ENCODE measurements at places on chromosomes 2 and 18.
A peak's percentile ranks its signal among the peaks of the same experiment; 100 is the strongest.

GRCh38 chr2:20745924-20746555 lies 76.9 kb downstream of the LDAH start:
- DNase-seq = no peak

DNA sequence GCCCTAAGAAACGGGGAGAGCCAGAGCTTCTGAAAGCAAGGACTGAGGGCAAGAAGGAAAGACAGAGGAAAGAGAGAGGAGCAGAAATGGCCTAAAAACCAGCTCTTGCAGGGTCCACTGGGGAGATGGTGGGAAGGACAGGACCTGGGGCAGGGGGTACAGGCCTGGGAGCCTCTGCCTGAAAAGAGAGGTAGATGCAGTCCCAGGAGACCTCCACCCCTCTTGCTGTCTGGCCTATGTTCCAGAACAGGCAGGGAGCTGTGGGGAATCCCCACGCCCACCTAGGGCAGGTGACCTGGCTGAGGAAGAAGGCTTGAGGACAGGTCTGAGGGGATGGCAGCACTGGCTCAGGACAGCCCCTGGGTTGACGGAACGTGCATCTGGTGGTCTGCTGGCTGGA lies 4.6 kb downstream of the CAPN13 start:
- DNase-seq = no peak

DNA sequence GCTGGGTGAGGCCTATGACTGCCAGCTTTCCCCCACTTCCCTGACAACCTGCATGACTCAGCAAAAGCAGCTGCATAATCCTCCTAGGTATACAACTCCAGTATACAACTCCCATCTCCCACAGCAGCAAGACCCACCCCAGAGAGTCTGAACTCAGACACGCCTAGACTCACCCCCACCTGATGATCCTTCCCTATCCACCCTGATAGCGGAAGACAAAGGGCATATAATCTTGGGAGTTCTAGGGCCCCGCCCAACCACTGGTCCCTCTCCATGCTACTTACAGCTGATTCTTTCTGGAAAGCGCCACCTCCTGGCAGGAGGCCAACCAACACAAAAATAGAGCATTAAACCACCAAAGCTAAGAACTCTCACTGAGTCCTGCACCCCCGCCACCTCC lies 296.5 kb downstream of the DCC start:
- DNase-seq = no peak

DNA sequence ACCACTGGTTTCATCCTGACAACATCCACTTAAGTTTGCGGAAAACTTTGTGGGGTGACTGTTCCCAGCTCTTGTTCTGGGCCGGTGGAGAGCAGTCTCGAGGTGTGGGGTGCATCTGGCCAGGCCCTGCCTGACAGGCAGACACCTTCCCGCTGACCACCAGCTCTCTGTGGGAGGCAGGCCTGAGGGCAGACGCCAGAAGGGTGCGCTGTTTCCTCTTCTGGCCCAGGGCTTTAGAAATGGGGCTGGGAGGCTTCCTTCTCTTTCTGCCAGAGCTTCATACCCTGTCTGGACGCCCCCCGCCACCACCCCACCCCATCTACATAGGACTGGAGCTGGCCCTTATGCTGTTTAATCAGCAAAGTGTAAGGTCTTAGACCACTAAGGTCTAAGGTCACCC lies 263.8 kb downstream of the LOXHD1 start:
- DNase-seq = no peak

DNA sequence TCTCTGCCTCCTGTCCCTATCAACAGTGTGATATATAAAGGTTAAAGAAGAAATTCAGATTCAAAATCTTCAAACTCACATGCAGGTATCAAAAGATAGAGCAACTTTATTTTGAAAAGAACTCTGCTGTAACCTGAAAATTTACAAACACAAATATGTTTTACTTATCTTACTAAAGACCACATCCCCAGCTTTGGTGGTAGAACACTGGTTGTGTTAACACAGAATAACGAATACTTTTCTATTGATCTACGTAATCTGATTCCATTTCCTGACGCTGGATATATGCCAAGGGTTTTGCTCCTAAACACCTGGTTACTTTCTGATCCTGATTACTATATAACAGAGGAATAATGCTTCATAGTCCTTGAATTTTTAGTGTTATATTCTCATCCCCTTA lies 23.1 kb upstream of the SLC39A10 start:
- no peak for DNase-seq

DNA sequence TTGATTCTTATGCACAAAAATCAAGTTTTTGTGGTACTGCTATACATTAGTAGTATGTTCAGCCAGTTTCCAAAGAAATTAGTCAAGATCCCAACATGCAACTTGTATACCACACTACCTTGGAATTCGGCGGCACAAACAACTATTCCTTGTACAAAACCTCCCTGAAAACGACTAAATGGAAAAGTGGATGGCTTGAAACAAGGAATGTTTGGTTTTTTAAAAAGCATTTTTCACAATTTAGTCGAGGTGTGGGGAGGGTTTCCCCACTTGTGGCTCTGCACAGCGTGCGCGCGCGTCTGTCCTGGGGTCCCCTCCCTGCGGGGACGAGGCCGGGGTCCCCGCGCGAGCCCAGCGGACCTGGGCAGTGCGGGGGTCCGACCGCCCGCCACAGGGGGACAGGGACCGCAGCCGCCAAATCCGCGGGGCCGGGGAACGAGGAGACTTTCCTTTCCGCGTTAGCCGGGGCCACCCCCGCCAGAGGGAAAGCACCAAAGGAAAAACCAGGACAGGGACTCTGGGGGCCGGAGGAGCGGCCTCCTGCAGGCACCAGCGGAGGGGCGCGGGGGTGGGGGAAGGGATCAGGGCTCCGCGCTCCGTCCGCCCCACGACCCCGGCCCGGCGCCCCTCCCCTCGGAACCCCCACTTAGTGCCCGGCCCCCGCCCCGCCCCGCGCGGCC lies 534 bp upstream of the SOCS6 start:
- no peak for DNase-seq

GRCh38 chr2:11955314-11955713 lies 208.9 kb downstream of the LPIN1 start:
- no peak for DNase-seq

DNA sequence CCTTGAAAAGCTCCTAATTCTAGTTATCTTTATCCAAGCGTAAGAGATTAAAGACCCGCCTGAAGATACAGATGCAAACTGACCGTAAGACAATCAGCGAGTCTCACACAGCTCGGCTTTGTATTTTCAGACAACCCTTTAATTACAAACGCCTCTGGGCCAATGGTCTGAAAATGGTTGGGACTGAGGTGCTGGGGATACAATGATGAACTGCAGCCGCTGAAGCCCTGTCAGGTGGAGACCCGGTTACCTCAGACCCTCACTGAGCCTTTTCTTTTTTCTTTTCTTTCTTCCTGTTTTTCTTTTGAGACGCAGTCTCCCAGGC lies 715 bp upstream of the CFAP36 start:
- DNase-seq = no peak

DNA sequence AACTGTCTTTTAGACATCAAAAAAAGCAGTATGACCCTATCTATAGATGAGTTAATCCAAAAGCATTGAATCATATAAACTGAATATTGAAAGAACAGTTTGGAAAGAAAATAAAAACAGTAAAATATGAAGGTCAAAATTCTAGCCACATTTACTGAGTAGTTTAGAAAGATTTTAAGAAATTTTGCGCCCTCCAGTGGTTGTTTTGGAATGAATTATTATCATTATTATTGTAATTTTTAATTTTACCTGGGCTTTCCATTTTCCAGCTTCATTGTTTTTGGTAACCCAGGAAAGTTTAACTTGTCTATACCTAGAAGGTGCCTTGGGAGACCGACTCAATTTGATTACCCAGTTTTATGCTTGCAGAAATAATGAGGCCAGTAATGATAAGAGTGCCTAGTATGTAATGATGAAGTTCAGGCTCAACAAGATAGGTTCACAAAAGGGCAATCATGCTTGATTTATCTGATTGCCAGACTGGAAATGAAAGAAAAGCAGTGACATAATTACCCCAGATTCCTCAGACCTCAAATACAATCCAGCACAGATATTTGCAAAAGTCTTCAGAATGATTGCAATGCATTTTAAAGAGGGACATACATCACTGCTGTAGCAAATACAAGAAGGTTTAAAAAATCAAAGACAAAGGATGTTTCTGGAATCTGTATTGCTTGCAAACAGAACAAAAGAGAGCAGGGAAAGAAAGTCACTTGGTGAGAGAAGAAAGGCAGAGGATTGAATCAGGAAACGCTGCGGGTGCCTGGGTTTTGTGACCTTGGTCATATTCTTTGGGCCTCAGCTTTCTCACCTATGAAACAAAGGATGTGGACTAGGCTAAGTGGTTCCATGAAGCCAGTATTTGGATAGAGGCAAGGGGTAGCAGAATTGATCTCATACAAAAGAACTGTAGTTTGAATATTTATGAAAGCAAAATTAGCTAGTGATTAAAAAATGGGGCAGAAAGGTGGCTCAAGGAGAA lies 153.8 kb downstream of the MAP2 start:
- no peak for DNase-seq

- no peak for DNase-seq
Observed at GRCh38 chr2:235612181-235612950, 118.5 kb downstream of the AGAP1 start.

DNA sequence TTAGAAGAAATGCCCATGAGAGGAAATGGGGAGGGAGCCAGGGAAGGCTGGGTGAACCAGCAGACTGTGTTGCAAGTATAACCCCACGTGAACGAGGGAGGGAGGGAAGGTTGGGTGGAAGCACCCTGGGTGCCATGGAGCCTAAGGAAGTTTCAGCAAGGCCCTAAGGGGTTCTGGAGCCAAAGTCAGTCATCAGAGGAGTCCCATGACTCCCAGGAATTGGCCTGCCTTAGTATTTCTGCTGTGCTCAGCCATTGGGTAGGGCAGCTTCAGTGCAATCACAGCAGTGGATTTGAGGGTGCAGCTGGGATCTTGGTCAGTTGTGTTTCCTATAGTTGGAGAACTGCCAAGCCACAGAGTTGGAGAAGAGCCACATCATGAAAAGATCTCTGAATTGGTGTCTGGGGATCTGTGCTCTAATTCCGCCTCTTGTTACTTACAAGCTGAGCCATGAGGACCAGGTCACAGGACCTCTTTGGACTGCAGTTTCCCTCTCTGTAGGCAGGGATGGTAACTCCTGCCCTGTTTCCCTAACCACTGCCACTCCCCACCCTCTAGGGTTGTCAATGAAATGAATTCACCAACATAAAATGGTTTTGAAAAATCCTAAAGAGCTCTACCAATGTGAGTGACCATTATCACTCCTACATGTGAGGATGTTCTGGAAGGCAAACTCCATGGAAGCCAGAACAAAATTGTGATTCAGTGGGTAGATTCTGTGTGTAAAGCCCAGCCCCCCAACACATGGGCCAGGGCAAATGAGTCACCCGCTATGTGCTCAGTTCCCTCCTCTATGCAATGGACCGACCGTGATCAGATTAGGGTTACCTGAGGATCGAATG lies 108.9 kb downstream of the CLIP4 start:
- no peak for DNase-seq

- no peak for DNase-seq
Observed at GRCh38 chr2:11175293-11175795, 20.1 kb downstream of the SLC66A3 start.

- DNase-seq = no peak
Observed at GRCh38 chr18:36155851-36156757, 26.4 kb downstream of the ELP2 start.

GRCh38 chr18:50700245-50701165 lies 119.3 kb downstream of the MRO start:
- DNase-seq = no peak

GRCh38 chr18:449374-449773 lies 51.1 kb downstream of the COLEC12 start:
- DNase-seq = no peak

DNA sequence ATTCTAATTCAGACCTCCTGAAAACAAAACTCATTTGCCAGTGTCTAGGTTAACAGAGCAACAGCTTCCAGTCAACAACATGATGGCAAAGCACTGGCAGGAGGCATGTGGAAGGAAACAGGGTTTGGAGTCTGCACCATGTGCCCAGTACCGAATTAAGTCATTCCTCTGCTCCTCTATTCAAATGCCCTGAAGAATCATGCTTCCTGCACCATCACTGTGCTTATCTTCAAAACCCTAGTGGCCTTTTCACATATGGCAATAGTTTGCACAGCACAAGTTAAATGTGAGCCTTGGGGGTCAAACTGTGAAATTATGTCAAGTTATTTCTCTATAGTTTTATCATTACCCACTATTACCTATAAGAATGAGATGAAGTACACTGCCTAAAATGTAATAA lies 75.4 kb upstream of the GRB14 start:
- DNase-seq = no peak

DNA sequence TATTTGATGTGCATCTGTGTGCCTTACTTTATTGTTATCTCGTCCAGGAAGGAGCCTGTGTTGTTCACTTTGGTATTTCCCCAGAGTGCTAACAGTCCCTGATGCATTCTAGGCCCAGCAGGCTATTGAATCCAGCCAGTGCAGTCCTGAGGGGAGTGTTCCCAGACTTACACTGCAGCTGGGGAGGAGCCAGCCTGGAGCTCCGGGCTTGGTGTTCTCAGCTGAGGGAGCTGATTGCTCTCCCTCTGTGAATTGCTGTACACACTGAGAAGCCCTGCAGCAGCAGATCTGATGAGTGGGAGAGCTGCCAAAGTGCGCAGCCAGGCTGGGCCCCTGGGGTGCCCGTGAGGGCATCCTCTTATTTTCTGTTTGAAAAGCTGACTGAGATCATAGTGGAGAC lies 159.2 kb downstream of the GALNT3 start:
- no peak for DNase-seq

- DNase-seq = no peak
Observed at GRCh38 chr18:79611040-79611681, 68.4 kb upstream of the CTDP1 start.

GRCh38 chr18:44453505-44453904 lies 227.2 kb upstream of the SETBP1 start:
- DNase-seq = no peak

DNA sequence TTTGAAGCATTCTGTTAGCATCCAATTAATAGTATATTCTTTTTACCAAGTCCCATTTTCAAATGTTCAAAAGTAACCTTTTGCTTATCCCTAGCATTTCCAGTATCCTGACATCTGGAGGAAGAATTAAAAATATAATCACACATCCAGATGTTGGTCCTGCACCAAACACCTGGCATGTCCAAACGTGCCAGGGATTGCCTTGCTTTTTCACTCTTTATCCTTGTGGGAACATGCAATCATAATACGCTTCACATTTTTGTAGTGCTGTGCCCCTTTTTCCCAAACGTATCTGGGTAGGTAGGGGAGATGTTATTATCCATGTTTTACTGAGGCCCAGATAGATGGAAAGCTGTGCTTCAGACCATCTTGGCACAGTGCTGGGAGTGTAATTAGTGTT lies 133.0 kb downstream of the TPGS2 start:
- DNase-seq = no peak

GRCh38 chr2:226573158-226573557 lies 226.5 kb downstream of the IRS1 start:
- no peak for DNase-seq

DNA sequence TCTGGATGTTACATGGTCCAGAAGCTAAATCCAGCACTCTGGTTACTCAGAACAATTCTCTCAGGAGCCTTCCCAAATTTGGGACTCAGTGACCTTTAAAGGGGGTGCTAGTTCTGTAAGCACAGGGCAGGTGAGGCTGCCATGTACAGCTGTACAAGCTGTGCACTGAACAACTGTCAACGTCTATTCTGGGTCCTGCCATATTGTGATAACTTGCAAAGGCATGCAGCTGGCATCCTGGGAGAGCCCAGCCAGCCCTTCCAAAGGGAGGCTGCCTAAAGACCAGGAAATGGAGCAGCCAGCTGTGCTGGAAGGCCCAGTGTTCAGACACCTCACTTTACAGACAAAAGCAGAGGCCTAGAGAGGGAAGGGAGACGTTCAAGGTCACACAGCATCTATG lies 204.8 kb downstream of the KLHL29 start:
- DNase-seq = no peak

GRCh38 chr2:181163139-181163538 lies 182.7 kb downstream of the UBE2E3 start:
- peak; percentile 13 for DNase-seq

GRCh38 chr2:64219149-64219548 lies 74.9 kb upstream of the PELI1 start:
- no peak for DNase-seq
